ENCODE measurements at places on chromosomes 16 and 17.
A peak's percentile ranks its signal among the peaks of the same experiment; 100 is the strongest.

DNA sequence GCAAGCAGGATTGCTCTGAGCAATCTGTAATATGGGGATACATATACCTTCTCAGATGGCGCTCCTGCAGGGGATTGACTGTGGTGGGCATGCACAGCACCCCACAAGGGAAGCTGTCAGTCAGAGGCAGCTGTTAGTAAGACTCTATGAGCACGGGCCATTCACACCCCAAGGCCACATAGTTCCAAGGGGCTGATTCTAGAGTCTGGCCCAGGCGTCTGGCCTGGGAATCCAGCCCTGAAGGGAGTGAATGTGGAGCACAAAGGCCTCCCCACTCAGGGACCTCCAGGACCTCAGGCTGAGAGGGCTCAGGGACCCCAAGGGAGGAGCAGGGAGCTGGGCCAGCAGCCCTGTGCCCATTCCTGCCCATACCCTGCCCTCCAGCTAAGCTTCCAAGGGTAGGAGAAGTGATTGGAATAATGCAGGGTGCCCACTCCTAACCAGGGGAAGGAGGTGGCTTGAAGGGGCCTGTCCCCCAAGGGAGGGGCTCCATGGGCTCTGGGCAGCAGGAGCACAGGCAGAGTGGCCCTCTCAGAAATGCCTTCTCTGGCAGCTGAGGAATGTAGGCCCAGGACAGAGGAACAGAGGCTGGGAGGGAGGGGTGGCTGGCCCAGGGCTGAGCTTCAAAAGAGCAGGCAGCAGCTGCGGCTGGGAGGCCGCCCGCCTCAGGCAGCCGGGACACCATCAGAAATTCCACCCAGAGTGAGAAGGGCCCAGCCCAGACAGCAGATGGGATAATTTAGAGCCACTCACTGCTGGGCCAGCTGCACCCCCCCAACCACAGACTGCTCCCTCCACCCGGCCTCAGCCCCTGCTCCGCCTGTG is 48.9 kb upstream of the MRPS23 start:
- no peak overlapping the region for H3K4me3 ChIP-seq
- H3K4me1 ChIP-seq, result peaks cover 27% of the 10 kb centered on the region
- DNase-seq, result no peak
- no peak overlapping the region for H3K27ac ChIP-seq

DNA sequence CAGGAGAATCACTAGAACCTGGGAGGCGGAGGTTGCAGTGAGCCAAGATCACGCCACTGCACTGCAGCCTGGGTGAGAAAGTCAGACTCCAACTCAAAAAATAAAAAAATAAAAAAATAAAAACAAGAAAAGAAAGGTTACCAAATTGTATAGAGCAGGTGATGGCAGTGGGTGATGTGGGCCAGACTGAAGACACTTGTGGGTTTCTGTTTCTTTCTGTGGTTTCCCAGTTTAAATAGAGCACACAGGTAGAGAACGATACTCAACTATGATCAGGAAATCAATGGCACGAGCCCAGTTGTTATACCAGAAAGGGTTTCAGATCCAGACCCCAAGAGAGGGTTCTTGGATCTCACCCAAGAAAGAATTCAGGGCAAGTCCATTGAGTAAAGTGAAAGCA is 32.6 kb downstream of the NUBP1 start:
- no peak overlapping the region for H3K27ac ChIP-seq
- peaks cover 63% of the 10 kb centered on the region for H3K27me3 ChIP-seq
- H3K4me1 ChIP-seq, result peaks cover 15% of the 10 kb centered on the region
- peak; percentile 44 for DNase-seq

GRCh38 chr17:12743046-12743445 is 46.3 kb upstream of the ARHGAP44 start:
- no peak overlapping the region for H3K4me3 ChIP-seq
- H3K27ac ChIP-seq, result no peak overlapping the region
- no peaks in the 10 kb centered on the region for H3K36me3 ChIP-seq
- no peaks in the 10 kb centered on the region for H3K4me1 ChIP-seq
- DNase-seq, result no peak
- no peaks in the 10 kb centered on the region for H3K27me3 ChIP-seq

DNA sequence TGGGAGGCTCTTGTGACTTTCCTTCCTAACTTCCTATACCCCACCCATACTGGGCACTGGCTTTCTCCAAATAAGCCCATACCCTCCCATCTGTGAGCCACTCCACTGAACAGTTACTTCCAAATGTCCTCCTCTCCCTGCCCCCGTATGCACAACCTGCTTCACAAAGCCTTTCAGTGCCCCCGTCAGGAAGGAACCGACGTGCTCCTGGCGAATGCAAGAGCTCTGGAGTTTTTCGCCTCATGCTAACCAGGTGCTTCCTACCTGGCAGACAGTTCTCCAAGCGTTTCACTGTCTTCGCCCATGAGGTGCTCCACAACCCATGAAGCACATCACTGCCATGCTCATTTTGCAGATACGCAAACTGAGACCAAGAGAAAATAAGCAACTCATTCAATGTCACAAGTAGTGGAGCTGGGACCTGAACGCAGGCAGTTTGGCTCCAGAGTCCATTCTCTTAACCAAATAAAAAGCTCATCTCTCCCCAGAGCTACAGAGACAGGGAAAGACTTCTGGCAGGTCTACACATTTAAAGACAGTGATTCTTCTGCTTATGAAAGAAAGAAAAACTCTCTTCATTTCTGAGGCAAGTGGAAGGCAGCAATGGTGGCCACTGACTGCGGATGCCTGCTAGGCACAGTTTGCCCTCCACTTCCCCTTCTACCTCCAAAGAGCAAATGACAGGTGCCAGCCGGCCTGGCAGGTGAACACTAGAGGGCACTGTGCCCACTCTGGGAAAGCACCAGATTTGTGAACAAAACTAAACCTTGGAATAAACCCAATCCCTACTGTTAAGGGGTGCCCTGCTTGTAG is 23.8 kb downstream of the SPHK1 start:
- H3K4me3 ChIP-seq, result no peak overlapping the region
- peak; percentile 85 for DNase-seq
- H3K4me1 ChIP-seq, result peaks cover 6% of the 10 kb centered on the region
- H3K36me3 ChIP-seq, result peaks cover 13% of the 10 kb centered on the region

DNA sequence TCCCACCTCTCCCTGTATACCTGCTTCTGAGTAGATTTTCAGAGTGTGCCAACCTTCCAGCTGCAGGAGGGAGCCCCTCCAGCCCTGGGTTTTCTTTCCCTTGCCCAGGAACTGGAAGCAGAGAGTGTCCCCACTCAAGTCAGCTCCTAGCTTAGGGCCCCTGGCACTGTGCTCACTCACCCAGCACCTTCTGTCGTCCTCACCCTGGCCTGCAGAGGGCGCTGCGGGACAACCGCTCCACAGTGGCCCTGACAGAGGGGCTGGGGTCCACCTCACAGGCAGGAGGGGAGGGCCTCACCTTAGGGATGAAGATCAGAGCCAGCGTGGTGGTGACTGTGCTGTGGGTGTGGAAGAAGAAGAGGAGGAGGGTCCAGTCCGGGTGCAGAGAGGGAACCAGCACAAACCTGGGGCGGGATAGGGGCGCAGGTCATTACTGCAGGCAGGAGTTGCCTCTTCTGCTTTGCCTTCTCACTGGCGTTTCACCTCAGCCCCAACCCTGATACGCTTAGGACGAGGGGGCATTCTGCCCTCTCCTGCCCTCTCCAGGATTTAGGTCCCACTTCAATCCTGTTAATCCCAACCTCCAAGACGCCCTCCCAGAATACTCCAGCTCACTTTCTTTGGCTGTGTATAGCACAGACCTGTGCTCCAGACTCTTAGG is 10.0 kb downstream of the GPR179 start:
- no peaks in the 10 kb centered on the region for H3K4me1 ChIP-seq
- no peaks in the 10 kb centered on the region for H3K36me3 ChIP-seq
- H3K4me3 ChIP-seq, result no peak overlapping the region
- H3K27me3 ChIP-seq, result peaks cover 48% of the 10 kb centered on the region

DNA sequence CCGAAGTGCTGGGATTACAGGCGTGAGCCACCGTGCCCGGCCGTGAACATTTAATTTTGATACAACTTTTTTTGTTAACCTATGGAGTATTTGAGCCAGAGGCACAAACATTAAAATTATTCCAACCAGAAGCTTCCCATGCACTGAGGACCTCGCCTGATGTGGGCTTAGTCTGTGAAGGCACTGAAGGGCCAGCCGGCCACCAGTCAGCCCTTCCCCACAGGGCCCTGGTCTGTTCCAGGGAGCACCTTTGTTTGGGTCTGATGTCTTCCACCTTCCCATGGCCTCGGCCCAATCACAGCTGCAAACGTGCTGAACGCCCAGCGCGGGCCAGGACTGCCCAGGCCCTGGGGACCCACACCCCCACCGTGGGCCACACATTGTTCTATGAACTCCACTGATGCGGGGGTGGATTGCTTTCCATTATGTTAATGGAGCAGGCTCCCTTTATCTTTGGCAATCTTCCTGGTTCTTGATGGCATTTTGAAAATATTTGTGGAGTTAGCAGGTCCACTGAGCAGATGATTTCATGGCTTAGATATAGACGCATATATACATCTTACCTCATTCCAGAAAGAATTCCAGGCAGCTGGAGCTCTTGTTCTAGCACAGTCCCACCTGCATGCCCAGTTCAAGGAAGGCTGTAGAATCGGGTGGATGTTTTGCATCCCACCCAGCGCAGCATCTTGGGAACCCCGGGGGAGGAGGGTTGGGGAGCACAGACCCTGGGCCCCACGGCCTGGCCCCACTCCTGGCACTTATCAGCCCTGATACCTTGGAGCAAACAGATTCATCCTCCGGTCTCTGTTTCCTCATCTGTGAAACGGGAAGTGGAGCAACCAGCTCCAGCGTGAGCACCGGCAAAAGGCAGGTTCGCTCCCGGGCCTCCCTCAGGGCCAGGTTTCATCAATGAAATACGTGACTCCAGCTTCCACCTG is 14.5 kb downstream of the SPIRE2 start:
- peaks cover 47% of the 10 kb centered on the region for H3K4me1 ChIP-seq
- no peaks in the 10 kb centered on the region for H3K36me3 ChIP-seq
- H3K27me3 ChIP-seq, result peaks cover 30% of the 10 kb centered on the region
- DNase-seq, result no peak
- no peak overlapping the region for H3K4me3 ChIP-seq

GRCh38 chr17:9079461-9080103 is 58.3 kb downstream of the NTN1 start:
- H3K27me3 ChIP-seq, result peaks cover 13% of the 10 kb centered on the region
- H3K4me1 ChIP-seq, result peaks cover 2% of the 10 kb centered on the region
- H3K4me3 ChIP-seq, result no peak overlapping the region
- H3K36me3 ChIP-seq, result peaks cover 2% of the 10 kb centered on the region
- DNase-seq, result peak; percentile 26

DNA sequence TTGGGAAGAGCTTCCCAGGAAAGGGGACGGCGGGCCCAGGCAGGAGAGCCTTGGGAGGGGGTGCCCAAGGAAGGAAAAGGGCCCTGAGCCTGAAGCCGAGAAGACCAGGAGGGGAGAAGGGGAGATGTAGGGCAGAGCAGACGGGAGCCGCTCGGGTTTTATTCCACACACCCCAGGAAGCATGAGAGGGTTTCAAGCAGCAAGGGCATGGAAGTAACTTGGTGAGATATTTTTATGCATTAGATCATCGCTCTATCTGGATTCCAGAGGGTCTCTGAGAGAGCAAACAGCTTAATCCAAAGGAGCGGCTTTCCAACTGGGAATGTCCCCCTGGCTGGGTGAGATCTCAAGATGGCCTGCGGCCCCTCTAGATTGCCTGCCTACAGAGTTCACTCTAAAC is 171.0 kb downstream of the IRX3 start:
- H3K36me3 ChIP-seq, result peaks cover 5% of the 10 kb centered on the region
- H3K4me1 ChIP-seq, result no peaks in the 10 kb centered on the region
- no peak overlapping the region for H3K27ac ChIP-seq
- no peak overlapping the region for H3K4me3 ChIP-seq
- no peak for DNase-seq
- H3K27me3 ChIP-seq, result no peaks in the 10 kb centered on the region

GRCh38 chr16:66511602-66512271 is 38.2 kb downstream of the TK2 start:
- DNase-seq, result peak; percentile 49
- no peaks in the 10 kb centered on the region for H3K27me3 ChIP-seq
- no peak overlapping the region for H3K27ac ChIP-seq
- H3K4me3 ChIP-seq, result no peak overlapping the region

- no peaks in the 10 kb centered on the region for H3K27me3 ChIP-seq
- H3K4me3 ChIP-seq, result no peak overlapping the region
- H3K36me3 ChIP-seq, result peaks cover 29% of the 10 kb centered on the region
- H3K4me1 ChIP-seq, result peaks cover 80% of the 10 kb centered on the region
- H3K27ac ChIP-seq, result no peak overlapping the region
- no peak for DNase-seq
Measured at GRCh38 chr17:46143827-46144236, 49.4 kb downstream of the KANSL1 start.

DNA sequence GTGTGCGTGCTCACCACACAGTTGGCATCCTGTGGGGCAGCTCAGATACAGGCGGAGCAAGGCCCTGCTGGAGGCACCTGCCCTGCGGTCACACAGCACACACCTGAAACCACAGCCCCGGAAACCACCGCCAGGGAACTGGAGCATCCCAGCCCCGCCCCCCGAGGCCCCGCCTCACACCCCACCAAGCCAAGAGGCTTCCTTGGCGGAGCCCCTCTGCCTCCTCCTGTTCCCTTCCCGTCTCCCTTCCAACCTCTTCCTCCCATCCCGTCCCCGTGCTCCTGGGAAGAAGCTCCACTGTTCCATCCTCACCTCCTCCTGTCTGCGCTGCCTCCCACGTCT is 205.5 kb downstream of the NTN1 start:
- no peaks in the 10 kb centered on the region for H3K36me3 ChIP-seq
- H3K4me1 ChIP-seq, result peaks cover 2% of the 10 kb centered on the region
- H3K27ac ChIP-seq, result no peak overlapping the region
- peaks cover 4% of the 10 kb centered on the region for H3K27me3 ChIP-seq
- DNase-seq, result peak; percentile 68

DNA sequence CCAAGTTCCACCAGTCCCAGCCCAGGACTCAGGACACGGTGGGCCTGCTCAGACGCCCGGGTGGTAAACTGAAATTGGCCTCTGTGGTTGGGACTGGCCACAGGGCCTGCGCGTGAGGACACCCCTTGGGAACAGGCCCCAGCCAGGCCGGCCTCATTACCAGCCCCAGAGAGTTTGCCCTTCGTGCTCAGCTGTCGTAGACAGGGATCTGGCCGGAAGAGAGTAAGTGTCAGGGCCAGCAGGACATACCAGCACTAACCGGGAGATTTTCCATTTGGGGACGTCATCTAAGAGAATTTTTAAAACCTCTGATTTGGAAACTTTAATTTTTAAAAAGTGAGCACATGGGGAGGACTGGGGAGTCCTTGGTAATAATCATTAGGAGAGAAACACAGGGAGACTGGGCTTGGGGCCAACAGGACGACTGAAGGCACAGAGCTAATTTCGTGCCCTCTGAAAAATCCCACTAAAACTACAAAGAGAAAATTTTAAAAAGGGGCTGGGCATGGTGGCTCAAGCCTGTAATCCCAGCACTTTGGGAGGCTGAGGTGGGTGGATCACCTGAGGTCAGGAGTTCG is 2.4 kb upstream of the RBFOX3 start:
- H3K4me1 ChIP-seq, result no peaks in the 10 kb centered on the region
- no peak overlapping the region for H3K27ac ChIP-seq
- H3K27me3 ChIP-seq, result peaks cover 64% of the 10 kb centered on the region
- DNase-seq, result no peak
- H3K4me3 ChIP-seq, result no peak overlapping the region
